ENCODE measurements at places on chromosomes 5 and 9.

- no peak for DNase-seq
Measured at GRCh38 chr5:155921621-155922020, 405.3 kb upstream of the SGCD start.

DNA sequence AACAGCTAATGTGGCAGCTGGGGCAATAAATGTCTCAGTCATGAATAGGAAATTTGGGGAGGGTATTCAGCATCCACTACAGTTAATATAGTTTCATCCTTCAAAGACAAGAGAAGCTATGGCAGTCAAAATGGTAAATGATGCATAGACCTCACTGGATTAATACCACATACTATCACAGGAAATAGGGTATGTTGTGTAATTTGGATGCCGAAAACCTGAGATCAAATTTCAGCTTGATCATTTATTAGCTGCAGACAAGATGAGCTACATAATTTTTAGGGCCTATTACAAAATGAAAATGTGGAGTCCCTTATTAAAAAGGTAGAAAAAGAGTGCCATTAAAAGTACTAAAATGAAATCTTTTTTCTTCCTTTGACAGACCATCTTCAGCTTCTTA, 112.6 kb upstream of the MTAP start:
- no peak for DNase-seq

GRCh38 chr9:37337301-37337890, 85.1 kb upstream of the GRHPR start:
- no peak for DNase-seq

DNA sequence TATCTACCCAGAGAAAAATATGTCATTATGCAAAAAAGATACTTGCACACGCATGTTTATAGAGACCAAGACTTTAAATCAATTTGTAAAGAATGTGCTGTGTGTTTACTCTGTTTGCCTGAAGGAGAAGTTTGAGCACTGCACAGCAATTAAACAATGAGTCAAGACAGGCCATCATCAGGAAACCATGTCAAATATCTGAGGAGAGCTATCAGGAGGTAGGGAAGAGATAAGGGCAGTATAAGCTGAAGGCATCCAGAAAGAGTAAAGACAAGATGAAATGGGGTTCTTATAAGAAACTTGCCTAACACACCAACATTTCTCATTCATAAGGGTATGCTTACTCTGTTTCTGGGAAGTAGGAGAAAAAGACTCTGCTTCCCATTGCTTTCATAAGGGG, 405.8 kb upstream of the PTGER4 start:
- DNase-seq: no peak

- no peak for DNase-seq
Measured at GRCh38 chr5:32083981-32084430, 90.1 kb downstream of the GOLPH3 start.

GRCh38 chr5:4156889-4157288, 561.3 kb downstream of the IRX1 start:
- no peak for DNase-seq

DNA sequence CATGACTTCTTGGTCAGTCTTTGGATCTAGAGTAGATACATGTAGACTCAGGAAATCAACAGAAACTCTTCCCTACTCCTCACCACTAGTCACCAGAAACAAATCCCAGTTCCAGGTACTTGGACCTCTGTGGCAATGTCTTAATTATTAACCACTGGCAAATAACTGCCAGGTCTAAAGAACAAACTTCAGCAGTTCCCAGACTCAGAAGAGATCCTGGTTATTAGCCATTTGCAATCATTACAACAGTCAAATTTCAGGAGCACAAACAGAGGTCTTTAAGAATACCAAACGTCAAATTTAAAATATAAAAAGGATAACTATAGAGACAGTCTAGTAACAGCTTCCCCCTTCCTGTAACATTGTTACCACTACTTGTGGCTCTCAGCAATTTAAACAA, 10.2 kb downstream of the DIAPH1 start:
- DNase-seq: no peak

- no peak for DNase-seq
Measured at GRCh38 chr9:90308691-90309090, 333.9 kb downstream of the DIRAS2 start.
